ENCODE measurements at places on chromosomes 6 and 20.

GRCh38 chr20:49199729-49200293, 11.7 kb upstream of the STAU1 start:
- DNase-seq = no peak

- DNase-seq = no peak
These were observed 22.7 kb upstream of the HIVEP1 start for GRCh38 chr6:11989386-11989785.

GRCh38 chr6:144335914-144336313, 50.8 kb downstream of the UTRN start:
- peak; percentile 58 for DNase-seq

DNA sequence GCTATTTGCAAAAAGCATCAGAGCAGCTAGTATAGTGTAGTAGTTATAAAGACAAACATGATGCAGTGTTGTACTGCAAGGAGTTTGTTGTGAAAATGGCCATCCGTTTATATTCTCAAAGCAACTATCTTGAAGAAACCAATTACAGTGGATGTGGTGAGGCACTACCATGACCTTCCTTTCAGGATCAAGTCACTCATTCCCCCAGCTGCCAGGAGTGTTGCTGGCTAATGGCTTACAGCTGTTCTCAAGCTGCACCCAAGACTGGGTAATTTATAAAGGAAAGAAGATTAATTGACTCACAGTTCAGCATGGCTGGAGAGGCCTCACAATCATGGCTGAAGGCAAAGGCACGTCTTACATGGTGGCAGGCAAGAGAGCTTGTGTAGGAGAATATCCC, 29.0 kb downstream of the ADGRF4 start:
- no peak for DNase-seq

DNA sequence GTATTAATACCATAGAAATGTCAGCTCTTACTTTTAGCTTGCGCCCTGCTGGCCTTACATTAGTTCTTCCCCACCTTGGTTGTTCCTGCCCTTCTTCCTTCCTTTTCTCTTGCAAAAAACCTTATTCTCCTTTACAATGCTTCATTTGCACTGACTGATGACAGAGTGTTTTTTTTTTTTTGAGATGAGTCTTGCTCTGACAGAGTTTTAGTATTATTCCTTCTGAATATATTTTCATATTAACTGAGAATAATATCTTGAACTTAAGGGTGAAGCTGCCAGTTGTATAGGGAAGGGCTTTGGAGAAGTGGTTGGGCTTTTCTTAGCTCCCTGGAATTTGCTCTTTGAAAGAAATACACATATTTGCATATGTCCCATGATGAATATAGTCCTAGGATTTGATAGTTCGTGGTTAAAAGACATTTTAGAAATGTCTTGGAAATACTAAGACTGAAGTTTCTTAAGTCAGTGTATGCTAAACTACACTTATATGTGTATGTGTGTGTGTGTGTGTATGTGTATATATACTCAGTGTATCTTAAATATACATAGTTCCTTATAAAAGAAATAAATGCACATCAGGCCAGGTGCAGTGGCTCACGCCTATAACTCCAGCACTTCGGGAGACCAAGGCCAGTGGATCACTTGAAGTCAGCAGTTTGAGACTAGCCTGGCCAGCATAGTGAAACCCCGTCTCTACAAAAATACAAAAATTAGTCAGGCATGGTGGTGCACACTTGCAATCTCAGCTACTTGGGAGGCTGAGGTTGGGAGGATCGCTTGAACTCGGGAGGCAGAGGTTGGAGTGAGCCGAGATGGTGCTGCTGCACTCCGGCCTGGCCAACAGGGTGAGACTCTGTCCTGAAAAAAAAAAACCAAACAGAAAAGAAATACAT, 216.1 kb upstream of the MYLIP start:
- no peak for DNase-seq
